ENCODE measurements at places on chromosomes 3 and 15.

GRCh38 chr3:101632586-101632985 lies 44.3 kb downstream of the ZBTB11 start:
- DNase-seq, result no peak

GRCh38 chr3:140629357-140630137 lies 48.3 kb upstream of the TRIM42 start:
- no peak for DNase-seq

GRCh38 chr3:42823351-42823750 lies 14.1 kb downstream of the ACKR2 start:
- DNase-seq, result no peak

- DNase-seq, result no peak
Observed at GRCh38 chr15:62087671-62088352, 21.0 kb downstream of the C2CD4A start.

DNA sequence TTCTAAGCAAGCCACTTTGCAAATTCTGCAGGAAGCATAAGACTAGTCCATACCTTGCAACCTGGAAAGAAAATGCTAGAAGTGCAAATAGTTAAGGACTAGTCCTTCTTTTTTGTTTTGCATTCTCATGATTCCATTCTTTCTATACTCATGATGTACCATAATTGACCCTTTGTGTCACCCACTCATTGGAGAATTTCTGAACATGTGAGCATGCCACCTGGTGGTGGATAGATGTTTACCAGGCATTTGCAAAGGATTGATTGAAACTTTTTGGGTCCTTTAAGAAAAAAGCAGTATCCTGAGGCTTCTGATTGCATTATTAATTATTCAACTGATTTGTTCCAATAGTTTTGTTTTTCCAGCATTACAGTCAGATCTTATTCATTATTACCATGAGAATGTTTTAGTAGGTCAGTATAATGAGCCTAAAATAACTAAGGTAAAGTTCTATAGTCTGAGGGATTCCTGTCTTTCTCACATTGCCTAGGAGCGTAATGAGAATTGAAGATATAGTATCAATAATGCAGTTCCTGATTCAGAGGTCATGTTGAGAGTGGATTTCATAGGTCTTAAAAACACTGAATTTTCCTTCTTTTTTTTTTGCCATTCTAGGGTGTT lies 20.2 kb upstream of the DIPK2A start:
- DNase-seq, result peak; percentile 27

Measured in immature natural killer cell (primary cell).